ENCODE measurements at places on chromosomes 7 and 10. TPM values are rescaled to one million over a fixed set of nuclear protein-coding genes. Genes with fewer than 3 reads are reported as not detected.

GRCh38 chr7:78649976-78650375, 803.5 kb downstream of the MAGI2 start:
- no peaks in the 10 kb centered on the region for H3K4me1 ChIP-seq
- no peak for DNase-seq
- no peaks in the 10 kb centered on the region for H3K36me3 ChIP-seq

DNA sequence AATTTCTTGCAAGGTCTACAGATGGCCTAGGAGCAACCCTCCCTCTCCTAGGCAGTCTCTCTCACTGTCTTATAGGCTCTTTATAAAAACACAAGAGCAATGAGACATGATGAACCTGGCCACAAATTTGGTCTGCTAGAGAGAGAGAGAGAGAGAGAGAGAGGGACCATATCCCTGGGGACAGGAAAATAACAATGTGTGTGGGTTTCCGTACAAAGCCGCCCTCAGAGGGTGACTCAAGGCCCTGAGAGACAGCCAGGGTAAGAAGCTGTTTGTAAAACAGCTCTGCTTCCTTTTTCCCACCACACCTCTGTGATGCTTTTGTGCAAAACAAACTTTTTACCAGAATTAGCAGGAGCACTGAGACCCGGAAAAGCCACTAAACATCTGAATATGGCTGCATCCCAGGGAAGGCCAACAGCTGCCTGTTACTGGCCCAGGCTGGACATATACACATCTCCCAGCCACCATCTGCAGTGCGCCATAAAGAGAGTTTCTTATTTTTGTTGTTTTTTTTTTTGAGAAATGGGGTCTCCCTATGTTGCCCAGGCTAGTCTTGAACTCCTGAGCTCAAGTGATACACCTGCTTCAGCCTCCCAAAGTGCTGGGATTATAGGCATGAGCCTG, 18.4 kb downstream of the GIMAP5 start:
- no peak overlapping the region for H3K27ac ChIP-seq
- no peak for DNase-seq
- no peaks in the 10 kb centered on the region for H3K27me3 ChIP-seq
- H3K4me3 ChIP-seq: no peak overlapping the region
- H3K36me3 ChIP-seq: no peaks in the 10 kb centered on the region

DNA sequence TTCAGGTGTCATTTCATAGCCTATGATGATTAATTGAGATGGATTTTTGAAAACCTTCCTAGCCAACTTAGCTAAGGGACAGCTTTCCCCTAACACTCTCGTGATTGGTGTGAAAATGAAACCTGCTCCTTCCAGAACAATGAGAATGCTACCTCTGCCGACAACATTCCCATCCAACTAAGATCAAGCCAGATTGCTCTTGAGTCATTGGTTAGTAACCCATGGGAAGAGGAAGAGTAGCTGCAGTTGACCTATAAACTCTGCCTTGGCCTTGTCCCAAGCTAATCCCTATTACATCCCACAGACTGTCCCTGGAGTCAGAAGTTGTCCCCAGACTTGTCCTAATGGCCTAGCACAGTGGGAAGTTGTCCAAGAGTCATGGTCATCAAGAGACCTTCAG, 80.5 kb upstream of the SVIL start:
- no peaks in the 10 kb centered on the region for H3K36me3 ChIP-seq
- H3K4me1 ChIP-seq: peaks cover 22% of the 10 kb centered on the region
- H3K4me3 ChIP-seq: no peak overlapping the region
- H3K27ac ChIP-seq: peak overlapping the region; percentile 84
- H3K27me3 ChIP-seq: no peaks in the 10 kb centered on the region

DNA sequence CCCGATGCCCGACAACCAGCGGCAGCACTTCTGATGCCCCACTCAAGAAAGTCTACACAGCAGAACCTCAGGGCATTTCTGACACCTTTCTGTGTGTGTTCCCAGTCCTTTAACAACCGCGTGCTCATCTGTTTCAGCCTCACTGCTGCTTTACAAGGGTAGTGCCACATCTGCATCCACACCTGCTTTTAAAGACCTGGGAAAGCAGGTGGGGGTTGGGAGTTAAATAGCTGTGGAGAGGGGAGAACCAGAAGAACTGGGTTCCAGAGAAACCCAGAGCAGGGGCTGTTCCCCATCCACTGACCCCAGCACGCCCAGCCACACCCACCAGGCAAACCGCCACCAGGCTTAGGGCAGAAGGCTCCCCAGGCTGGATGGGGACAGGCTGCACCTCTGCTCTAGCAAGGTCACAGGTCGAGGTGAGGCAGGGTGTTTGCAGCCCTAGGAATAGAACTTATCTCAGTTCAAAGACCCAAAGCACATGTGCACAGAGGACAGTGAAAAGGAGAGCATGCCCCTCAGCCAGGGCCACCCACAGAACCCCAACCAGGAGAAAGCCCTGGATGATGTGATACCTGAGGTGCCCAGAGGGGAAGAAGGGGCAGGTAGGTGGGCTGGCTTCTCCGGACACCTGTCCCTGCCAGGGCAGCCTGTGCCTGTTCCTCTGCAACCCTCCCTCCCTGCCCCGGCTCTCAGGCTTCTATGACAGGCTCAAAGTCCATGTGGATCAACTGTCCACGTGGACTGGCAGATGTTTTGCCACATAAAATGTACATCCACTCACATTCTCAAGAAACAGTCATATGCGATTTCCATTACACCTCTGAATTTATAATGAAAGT, 51.3 kb downstream of the COBL start:
- peaks cover 10% of the 10 kb centered on the region for H3K4me1 ChIP-seq
- no peak overlapping the region for H3K4me3 ChIP-seq
- no peaks in the 10 kb centered on the region for H3K36me3 ChIP-seq
- H3K27ac ChIP-seq: no peak overlapping the region

Gene IRF5
- polyA plus RNA-seq: 0.78 TPM

Gene DYDC1
- not detected for polyA plus RNA-seq

Gene CAMK2B
- polyA plus RNA-seq: 0.31 TPM

Gene CALML5
- 11.4 TPM for polyA plus RNA-seq

Gene GTF2IRD1
- polyA plus RNA-seq: 17.4 TPM

Measured in keratinocyte (primary cell).